Karpas-422 (cell line): ENCODE measurements at places on chromosomes 2 and 18. TPM values are rescaled to one million over a fixed set of nuclear protein-coding genes. Genes with fewer than 3 reads are reported as not detected.

DNA sequence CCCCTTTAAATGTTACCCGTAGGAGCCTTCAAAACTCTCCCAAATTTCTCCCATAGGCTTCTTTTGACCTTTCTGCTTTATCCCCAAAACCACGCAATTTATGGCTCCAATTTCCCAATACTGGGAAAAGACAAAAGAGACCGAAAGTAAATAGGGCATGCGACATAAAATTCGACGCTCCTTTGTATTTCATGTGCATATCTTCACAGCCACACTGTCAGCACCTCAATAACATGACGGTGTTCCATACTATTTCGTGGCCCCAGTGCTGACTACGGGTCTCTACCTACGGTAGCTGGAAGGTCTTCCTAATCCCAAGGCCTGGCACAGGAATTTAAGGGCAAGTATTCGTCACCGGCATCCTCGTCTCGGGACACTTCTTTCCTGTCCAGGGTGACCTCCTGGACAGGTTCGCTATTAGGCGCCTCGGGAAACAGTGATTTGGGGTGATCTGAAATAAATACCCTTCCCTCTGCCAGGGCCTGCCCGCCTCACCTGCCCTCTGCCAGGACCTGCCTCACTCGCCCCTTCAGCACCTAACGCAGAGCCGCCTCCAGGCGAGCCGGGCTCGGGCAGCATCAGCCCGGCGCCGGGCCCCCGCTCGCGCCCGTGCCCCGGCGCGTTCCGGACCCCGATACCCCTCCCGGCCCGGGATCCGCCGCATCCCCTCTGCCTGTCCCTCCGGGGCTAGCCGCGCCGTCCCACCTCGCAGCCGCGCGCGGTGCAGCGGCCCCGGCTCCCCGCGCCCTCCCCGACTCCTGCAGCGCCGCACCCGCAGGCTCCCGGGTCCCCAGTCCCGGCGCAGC, 680 bp downstream of the DTNB start:
- peak overlapping the region; percentile 80 for H3K4me3 ChIP-seq
- H3K4me1 ChIP-seq: peaks cover 20% of the 10 kb centered on the region
- peak; percentile 86 for DNase-seq

GRCh38 chr2:1809726-1810125, 65.4 kb upstream of the PXDN start:
- no peaks in the 10 kb centered on the region for H3K36me3 ChIP-seq
- H3K4me3 ChIP-seq: no peak overlapping the region
- no peak overlapping the region for H3K27ac ChIP-seq
- no peak for DNase-seq

GRCh38 chr2:20294231-20294630, 56.4 kb downstream of the PUM2 start:
- no peaks in the 10 kb centered on the region for H3K4me1 ChIP-seq
- H3K36me3 ChIP-seq: peaks cover 38% of the 10 kb centered on the region; the same call in 1 of the 2 replicates
- H3K27ac ChIP-seq: no peak overlapping the region
- no peak overlapping the region for H3K4me3 ChIP-seq
- no peaks in the 10 kb centered on the region for H3K27me3 ChIP-seq
- no peak for DNase-seq

REEP1 gene
- total RNA-seq: 0.22 TPM in 1 of 2 replicates, not detected in the other

FEV gene
- not detected in 2 replicates for total RNA-seq
